T-helper 17 cell (primary cell): ENCODE measurements at places on chromosomes 13 and 19.
A peak's percentile ranks its signal among the peaks of the same experiment; 100 is the strongest.

DNA sequence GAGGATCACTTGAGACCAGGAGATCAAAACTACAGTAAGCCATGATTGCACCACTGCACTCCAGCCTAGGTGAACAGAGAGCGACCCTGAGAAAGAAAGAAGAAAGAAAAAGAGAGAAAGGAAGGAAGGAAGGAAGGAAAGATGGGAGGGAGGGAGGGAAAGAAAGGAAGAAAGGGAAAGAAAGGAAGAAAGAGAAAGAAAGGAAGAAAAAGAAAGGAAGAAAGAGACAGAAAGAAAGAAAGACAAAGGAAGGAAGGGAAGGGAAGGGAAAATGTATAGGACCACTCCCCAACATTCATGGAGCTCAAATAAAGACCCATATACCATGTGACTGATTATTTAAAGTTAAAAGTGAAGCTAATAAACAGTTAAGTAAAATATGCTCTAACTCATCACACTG lies 39.9 kb downstream of the SYDE1 start:
- no peak for DNase-seq

DNA sequence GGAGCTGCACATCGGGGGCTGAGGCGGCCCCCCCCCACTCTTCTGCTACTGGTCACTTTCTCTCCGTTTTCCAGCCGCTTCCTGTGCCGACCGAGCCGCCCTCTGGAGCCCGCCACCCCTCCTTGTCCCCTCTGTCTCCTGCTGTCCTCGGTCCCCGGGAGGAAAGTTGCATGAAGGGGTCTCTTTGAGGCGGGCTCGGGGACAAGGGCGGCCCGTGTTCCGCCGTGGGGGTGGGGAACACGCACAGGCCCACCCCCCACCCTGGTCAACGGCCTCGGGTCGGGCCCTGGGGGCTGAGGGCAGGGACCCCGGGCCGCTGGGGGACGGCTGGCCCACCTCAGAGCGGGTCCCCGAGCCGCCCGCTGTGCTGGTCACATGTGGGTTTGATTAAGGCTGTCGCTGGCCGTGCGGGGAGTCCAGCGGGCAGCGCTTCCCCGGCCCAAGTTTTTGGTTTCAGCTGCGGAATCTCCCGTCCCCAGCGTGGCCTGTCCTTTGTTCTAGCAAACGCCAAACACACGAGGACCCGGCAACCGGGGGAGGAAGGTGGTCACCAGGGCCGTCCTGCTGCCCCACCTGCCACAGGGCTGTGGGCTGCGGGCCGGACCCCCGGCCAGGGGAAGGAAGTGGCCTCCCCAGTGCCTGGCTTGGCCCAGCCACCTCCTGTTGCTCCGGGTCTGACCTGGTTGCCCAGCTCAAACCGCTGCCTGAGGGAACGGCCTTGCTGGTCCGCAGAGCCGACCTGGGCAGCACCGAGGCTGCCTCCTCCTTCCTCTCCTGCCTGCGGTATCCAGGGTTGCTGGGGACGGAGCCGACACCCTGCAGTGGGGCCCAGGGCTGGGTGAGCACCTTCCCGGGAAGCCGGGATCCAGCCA lies 1.9 kb downstream of the EFNA2 start:
- DNase-seq = no peak

- DNase-seq = no peak
Measured at GRCh38 chr13:24680921-24681604, 855 bp downstream of the ATP12A start.

DNA sequence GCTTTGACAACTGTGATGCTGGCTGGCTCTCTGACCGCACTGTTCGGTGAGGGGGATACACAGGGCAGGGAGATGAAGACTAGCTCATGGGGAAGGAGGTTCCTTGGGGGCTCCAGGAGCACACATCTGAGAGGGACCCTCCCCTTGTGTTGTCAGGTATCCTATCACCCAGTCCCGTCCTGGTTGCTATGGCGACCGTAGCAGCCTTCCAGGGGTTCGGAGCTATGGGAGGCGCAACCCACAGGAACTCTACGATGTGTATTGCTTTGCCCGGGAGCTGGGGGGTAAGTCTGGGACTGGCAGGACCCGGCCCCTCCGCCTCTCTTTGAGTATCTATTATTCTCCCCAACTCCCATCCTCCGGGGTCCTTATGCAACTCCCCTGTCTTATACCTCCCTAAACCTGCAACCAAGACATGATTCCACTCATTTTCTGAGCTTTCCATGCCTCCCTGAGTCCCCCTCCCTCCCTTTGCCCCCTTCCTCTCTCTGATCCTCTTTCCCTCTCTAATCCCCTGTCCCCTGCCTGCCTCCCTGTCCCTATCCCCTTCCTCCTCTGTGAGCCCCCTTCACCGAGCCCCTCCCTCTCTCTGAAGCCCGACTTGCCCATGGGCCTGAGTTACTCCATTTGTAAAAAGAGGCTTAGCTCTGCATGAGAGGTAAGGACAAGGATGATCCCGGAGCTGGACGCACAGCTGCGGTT lies 12.5 kb downstream of the NCAN start:
- DNase-seq = no peak

GRCh38 chr19:7507884-7508283 lies 8.0 kb upstream of the ZNF358 start:
- DNase-seq = no peak

- no peak for DNase-seq
Measured at GRCh38 chr19:35546532-35546931, 1.1 kb downstream of the TMEM147 start.

- DNase-seq = no peak
Measured at GRCh38 chr19:38671654-38672053, 24.2 kb downstream of the ACTN4 start.

DNA sequence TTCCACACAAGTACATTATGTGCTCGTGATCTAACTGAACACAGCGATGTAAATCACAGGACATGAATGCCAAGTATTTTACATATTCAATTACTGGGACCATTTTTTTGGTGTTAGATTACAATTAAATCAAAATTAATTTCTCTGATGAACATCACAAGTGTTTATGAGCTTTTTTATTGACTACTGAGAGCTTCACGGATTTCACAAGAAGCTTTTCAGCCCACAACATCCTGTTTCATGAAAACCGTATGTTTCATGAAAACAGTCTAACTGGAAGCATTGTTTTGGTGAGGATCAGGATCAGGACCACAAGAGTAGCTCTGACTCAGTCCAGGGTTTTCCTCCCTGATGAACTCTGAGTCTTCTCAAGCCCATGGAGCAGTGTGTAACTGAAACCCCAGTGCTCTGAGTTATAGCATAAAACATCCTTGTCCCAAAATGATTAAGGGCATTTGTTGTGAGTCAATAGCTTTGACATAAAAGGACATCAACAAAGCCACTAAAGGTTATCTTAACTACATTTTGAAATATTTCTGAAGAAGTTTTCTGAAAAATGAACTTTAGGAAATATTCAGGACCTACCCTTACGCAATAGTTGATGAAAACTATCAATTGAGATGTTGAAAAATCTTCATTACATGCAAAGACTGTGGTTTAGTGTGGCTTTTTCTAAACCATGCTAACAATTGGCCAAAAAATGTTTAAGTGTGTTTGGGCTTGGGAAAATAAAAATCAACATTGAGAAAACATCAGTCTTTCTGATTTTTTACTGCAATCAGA lies 49.3 kb downstream of the UFM1 start:
- DNase-seq = no peak

- DNase-seq = no peak
Measured at GRCh38 chr13:48497669-48498068, 35.2 kb downstream of the RCBTB2 start.

GRCh38 chr19:1261798-1262622 lies 7.1 kb upstream of the CIRBP start:
- DNase-seq = no peak

DNA sequence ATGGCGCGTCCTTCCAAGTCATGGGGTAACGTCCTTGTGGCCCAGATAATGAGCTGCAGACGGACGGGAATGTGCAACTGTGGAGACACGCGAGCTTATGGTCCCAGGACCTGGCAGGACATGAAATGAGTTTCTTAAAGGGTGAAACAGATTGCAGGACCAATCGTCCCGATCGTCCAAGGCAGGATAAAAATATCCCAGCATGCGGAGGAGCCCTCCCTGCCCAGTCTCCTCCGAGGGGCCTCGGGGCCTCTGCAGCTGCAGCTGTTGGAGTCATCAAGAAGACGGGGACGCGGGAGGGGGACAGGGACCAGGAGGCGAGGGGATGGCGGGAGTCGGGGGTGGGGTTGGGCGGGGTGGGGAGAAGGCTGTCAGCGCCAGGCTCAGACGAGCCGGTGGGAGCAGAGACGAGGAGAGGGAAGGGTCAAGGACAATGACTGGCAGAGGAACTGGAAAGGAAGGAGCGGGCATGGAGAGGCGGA lies 14.4 kb upstream of the GARIN5A start:
- DNase-seq = no peak

- peak; percentile 76 for DNase-seq
Measured at GRCh38 chr19:9796113-9796773, 22.6 kb downstream of the FBXL12 start.

GRCh38 chr13:33728271-33729037 lies 89.5 kb upstream of the RFC3 start:
- DNase-seq = no peak

- DNase-seq = no peak
Measured at GRCh38 chr13:95382916-95383315, 81.7 kb upstream of the ABCC4 start.

- no peak for DNase-seq
Measured at GRCh38 chr19:50281491-50281890, 47.7 kb downstream of the KCNC3 start.

GRCh38 chr19:38061294-38061693 lies 154.3 kb downstream of the SIPA1L3 start:
- DNase-seq = no peak

DNA sequence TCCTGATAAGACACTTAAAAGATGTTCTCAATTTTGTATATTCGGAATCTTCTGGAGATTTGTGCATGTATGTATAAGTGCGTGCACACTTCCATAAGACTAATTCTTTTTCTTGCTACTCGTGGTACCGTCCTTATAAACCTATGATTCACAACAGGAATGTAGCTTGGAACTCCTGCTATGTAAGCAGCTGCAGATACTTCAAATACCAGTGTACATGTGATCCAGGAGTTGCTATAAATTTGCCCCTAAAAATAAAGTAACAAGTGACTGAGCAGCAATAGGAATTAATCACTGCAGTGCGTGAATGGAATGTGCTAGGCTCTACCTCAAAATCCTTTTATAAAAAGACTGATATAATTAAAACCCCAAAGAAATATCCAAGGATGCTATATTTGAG lies 214.9 kb downstream of the KLF5 start:
- no peak for DNase-seq

DNA sequence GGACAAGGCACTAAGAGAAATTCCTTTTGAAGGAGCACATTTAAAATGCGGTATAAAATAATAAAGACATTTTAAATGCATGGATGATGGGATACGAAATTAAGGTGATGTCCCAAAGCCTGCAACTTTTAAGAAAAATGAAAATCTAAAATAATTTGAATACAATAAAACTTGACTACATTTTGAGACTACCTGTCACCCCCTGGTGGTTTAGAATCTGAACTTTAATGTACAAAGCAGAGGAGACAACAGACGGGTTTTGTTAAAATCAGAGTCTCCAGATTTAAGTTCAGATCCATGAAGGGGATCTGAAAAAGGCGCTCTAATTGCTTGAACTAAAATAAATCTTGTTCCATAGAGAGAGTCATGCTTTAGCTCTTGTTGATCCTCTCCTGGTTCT lies 1129.3 kb upstream of the PCDH20 start:
- DNase-seq = no peak

GRCh38 chr19:1324806-1325567 lies 39.3 kb downstream of the EFNA2 start:
- DNase-seq = no peak

DNA sequence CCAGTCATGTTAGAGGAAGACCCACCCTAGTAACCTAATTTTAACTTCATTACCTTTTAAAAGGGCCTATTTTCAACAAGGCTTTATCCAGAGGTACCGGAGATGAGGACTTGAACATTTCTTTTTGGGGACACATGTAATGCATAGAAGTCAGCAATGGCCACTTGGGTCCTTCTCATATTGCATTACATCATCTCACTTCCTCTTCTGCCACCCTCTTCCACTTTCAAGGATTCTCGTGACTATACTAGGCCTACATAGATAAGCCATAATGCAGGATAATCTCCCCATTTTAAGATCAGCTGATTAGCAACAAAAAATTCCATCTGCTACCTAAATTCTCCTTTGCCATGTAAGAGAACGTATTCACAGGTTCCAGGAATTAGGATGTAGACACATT lies 557.2 kb downstream of the KCTD12 start:
- no peak for DNase-seq

GRCh38 chr13:74203576-74203975 lies 69.4 kb upstream of the KLF12 start:
- DNase-seq = no peak

GRCh38 chr13:26614721-26615120 lies 57.2 kb downstream of the WASF3 start:
- no peak for DNase-seq

DNA sequence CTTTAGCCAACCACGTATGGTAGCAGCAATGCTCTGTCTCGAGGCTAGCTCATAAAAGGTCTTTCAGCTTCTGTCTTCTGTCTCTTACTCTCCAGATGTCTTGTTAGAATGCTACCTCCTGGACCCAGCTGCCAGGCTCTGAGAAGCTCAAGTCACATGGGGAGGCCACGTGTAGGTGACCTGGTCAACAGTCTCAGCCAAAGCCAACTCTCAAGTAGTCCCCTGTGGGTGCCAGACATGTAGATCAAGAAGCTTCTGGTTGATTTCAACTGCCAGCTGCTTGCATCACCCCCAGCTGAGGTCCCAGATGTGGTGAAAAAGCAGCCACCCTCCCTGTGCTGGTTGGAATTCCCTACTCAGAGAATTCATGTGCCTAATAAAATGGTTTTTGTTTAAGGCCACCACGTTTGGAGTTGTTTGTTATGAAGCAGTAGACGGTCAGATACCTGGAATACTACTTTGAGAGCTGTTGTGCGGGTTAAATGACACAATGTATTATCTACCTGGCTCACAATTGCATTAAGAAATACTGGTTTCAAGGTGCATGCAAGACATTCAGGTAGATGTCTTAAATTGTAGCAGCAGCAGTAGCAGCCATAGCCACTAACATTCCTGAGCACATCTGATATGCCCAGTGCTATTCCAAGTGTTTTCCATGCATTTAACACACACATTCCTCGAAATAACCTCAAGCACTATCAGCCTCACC lies 131.0 kb upstream of the RFC3 start:
- DNase-seq = no peak

GRCh38 chr13:112516218-112516617 lies 71.7 kb downstream of the TUBGCP3 start:
- DNase-seq = no peak
